ENCODE measurements at places on chromosomes 5 and 9.
A peak's percentile ranks its signal among the peaks of the same experiment; 100 is the strongest.

GRCh38 chr5:119427060-119427459, 25.2 kb upstream of the HSD17B4 start:
- no peak for DNase-seq

- DNase-seq: no peak
These were observed 219.1 kb upstream of the PCSK5 start for GRCh38 chr9:75671354-75671753.

DNA sequence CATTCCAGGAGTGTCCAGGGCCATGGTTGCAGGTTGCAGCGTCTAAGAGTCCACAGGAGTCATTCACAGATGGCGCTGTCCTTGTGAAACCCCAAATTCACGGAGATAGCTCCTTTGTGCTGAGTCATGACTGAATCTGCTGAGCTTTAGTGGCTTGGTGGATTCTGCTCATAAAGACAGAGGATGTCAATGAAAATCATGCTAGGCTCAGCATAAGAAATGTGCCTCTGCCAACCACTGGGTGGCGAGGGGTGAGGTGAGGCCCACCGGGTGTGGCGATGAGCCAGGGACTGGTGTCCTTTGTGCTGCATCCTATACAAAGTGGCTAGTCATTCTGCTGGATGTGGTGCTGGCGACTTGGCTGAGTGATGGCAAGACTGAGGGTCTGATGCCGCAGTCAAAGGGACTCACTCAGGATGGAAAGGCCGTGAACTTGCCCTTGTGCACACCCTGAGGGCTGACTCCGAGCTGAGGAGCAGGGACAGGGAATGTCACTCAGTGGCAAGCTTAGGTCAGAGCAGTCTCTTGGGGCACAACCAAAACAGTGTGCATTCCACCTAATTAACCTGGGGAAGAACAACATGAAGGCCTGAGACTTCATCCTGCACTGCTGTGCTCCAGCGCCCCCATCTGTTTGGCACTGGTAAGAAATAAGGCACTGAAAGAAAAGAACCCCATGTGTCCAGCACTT, 71.5 kb downstream of the DAP start:
- no peak for DNase-seq

GRCh38 chr9:91503673-91504081, 80.0 kb upstream of the NFIL3 start:
- no peak for DNase-seq

GRCh38 chr5:67206461-67206860, 9.9 kb upstream of the CD180 start:
- DNase-seq: no peak

DNA sequence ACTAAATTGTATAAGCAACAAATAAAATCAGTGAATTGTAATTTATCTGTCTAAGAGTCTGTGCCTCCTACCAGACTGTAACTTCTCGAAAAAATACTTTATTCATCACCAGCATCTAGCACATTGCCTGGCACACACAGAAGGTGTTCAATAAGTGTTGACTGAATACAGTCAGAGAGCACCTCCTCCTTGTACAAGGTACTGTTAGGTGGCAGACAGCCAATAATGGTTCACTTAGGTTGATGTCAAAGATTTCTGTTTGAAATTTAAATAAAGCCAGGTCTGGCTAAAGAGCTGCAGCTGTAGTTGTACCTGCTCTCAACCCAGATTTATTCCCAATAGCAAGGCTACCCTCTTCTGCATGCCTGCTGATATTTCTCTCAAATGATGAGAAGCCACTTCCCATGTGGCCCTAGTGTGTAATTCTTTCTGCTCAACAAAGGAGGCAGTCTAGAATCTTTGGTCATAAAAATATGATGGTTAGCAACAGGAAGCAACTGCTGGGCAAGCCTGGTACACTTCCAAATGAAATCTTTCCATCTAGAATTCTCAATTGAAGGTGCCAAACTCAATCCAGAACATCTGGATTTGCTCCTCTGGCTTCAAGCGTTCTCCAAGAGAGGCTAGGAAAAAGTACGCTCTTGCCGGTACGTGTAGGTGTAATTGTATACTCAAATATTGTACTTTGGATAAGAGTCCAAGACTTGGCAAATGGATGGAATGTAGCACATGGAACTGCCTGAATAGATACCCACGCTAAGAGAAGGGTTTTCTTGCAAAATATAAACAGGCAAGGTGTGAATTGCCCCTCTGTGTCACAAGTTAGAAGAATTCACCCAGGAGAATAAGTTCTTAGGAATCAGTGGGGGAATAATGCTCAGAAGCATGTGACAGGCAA, 95.6 kb downstream of the NR6A1 start:
- DNase-seq: no peak

GRCh38 chr9:116476935-116477381, 210.1 kb upstream of the TRIM32 start:
- DNase-seq: peak; percentile 48

- no peak for DNase-seq
These were observed 708 bp upstream of the CSNK1G3 start for GRCh38 chr5:123511290-123511647.

DNA sequence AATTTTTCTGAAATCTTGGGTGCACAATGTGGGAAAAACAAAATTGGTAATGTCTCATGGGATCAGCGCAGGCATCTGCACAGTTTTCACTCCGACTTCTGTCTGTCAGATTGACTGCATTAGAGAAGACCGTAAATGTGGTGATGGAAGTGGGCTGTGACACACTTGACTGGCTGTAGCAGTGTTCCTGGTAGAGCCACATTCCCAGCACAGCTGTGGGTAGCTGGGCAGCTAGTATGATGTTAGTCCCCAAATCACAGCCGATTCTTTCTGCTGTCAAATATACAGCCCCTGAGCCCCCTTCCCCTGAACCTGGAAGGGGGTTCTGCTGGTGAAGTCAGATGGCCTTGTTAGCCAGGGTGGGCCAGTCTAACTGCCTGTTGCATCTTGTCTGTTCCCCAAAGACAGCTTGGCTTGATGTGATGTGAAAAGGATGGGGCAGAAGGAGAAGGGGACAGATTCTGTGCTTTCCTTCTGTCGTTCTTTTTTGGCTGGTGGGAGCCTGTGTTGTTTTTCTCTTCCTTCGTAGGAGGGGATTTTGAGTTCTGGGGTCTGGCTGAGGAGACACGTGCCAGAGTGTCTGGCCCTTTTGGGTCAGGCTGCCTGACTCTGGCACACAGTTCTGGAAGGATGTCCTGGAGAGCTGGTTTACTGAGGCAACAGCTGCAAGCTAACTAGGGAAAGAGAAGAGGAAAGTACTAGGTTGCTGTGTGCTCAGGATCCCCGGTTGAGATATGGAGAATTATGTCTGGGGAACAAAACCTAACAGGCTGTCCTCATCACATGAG, 66.4 kb upstream of the SPRY4 start:
- DNase-seq: no peak

DNA sequence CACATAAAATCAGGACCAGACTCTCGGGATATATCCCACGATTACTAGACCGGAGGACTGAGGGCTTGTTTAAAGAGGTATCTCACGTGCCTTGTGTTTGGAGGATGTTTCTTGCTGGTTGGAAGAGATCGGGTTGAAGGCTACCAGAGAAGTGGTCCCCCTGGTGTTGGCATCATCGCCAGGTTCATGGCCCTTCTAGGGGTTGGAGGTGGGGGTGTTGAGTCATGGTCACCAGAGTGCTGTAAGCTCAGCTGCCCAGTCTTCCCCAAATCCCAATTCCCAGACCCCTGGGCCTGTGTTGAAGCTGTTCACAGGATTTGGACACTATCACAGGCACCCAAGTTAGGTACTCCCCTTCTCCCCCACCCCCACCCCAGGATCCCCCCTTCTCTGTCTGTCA, 29.1 kb upstream of the PRDM12 start:
- DNase-seq: no peak

DNA sequence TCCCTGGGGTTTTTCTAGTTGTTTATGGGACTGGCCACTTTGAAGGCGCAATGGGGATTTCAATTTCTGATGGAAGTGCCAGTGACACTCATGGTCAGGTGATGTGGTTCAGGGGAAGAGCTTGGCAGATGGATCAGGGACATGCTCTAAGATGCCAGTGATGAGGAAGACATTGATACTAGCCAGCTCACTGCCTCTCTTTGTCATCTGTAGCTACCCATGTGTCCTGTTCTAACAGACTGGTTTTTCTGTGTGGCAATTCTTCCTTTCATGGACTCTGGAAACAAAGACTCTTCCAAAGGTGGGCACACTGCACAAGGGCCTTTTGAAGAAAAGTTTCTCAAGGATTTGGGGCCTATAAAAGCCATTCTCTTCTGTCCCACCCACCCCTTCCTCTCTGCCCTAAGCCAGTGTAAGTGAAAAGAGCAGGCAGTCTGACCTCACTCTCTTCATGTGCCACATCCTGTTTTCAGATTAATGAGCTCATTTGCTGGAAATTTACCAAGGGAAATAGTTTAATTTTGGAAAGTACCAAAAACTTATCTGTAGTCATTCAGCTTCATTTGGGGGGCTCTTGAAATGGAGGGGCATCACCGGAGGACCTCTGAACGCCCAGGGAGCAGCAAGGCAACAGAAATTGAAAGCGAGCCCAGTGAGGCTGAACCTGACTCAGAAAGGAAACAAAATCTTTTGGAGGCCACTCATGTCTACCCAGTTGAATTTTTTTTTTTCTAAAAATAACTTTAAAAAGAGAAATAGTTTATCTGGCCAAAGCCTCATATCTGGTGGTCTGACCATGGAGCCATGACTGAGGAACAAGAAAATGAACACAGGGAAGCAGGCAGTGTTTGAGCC, 4.9 kb upstream of the TRAF1 start:
- DNase-seq: no peak

Measured in left renal pelvis (tissue), 4 donors.